Glutamatergic neuron (in vitro differentiated cells): ENCODE measurements at places on chromosomes 11 and 22. TPM values are rescaled to one million over a fixed set of nuclear protein-coding genes. Genes with fewer than 3 reads are reported as not detected.
A peak's percentile ranks its signal among the peaks of the same experiment; 100 is the strongest.

DNA sequence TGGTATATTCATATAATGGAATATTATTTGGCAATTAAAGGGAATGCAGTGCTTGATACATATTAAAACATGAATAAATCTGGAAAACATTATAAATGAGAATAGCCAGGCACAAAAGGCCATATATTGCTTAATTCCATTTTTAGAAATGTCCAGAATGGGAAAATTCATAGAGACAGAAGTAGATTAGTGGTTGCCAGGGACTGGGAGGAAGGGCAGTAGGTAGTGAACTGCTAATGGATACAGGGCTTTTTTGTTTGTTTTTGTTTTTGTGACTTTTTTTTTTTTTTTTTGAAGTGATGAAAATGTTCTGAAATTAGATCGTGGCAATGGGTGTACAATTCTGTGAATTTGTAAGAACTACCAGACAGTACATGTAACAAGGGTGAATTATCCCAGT is 86.1 kb downstream of the YAP1 start:
- no peak overlapping the region for H3K4me3 ChIP-seq
- no peaks in the 10 kb centered on the region for H3K4me1 ChIP-seq
- H3K36me3 ChIP-seq: no peaks in the 10 kb centered on the region
- H3K27ac ChIP-seq: no peak overlapping the region

DNA sequence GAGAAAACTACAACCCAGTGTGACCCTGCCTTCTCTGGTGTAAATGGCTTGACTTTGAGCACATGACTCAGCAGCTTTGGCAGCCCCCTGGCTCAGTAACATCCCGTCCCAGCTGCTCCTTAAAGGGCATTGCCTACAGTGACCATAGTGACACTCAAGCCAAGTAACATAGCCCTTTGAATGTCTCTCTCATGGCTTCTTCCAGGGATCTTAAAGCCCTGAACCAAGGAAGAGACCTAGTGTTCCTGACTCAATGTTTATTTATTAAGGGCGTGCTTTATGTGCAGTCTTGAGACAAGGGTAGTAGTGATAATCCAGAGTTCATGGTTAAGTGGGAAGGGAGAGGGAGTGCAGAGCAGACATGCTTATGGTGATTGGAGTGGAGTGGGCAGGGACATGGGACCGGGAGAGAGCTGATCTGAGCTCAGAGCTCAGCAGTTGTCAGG is 125.7 kb downstream of the PARVA start:
- no peaks in the 10 kb centered on the region for H3K36me3 ChIP-seq
- H3K4me3 ChIP-seq: no peak overlapping the region
- H3K27me3 ChIP-seq: peaks cover 2% of the 10 kb centered on the region
- no peak overlapping the region for H3K27ac ChIP-seq
- peaks cover 30% of the 10 kb centered on the region for H3K4me1 ChIP-seq
- no peak for DNase-seq

DNA sequence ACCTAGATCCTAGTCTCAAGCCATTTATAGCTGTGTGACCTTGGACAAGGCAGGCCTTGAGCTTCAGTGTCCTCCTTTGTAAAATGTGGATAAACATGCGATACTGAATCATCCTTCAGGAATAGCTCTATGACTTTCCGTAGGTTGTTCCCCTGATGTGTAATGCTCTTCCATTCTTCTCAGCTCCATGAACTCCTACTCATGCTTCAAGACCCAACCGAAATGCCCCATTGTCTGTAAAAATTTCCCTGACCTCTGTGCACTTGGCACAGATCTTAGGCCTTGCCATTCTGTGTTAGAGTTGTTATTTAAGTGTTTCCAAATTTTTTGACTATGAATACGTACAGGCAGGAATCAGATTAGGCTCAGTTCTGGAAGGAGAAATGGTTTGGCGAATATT is 3.3 kb upstream of the BEST1 start:
- no peak overlapping the region for H3K4me3 ChIP-seq
- DNase-seq: no peak
- no peak overlapping the region for H3K27ac ChIP-seq
- H3K36me3 ChIP-seq: no peaks in the 10 kb centered on the region
- H3K4me1 ChIP-seq: peaks cover 16% of the 10 kb centered on the region
- H3K27me3 ChIP-seq: peaks cover 6% of the 10 kb centered on the region

GRCh38 chr22:41028841-41029240 is 63.6 kb upstream of the EP300 start:
- no peaks in the 10 kb centered on the region for H3K36me3 ChIP-seq
- H3K27ac ChIP-seq: no peak overlapping the region
- peaks cover 4% of the 10 kb centered on the region for H3K27me3 ChIP-seq
- DNase-seq: no peak
- no peak overlapping the region for H3K4me3 ChIP-seq

GRCh38 chr11:114115451-114115928 is 56.0 kb downstream of the ZBTB16 start:
- H3K4me1 ChIP-seq: peaks cover 2% of the 10 kb centered on the region
- DNase-seq: no peak
- H3K27me3 ChIP-seq: no peaks in the 10 kb centered on the region

DNA sequence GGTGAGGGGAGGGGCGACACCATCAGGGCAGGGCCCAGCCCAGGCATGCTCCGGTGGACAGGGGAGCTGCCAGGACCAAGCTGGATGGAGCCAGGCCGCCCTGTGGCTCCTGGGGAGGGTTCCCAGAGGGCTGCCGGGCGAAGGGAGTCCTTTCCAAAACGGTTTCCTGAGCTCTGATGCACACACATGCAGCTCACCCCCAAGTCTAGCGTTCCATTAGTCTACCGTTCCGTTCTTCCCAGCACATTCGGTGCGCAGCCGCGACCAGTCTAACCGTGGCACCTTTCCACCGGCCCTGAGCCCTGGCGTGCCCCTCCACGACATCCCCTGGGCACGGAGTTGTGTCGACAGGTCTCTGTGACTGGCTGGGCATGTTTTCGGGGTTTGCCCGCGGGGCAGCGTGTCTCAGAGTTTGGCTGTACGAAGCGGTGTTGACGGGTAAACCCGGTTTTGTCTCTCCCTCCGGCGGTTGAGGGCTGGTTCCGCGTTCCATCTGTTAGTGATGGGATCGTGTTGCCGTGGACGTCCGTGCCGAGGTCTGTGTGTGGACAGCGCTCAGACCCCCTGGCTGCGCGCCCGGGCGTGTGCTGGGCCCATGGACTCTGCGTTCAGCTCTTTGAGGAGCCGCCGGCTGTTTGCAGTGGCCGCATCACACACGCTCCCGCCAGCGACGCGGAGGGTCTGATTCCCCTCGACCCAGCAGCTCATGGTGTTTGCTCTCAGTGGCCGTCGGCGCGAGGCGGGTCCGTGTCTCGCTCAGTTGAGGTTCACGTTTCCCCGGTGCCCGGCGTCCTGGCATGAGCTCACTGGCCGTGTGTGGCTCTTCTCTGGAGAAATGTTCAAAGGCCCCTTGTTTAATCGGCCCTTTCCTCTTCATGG is 121.2 kb downstream of the IGLL1 start:
- no peak overlapping the region for H3K4me3 ChIP-seq
- no peak for DNase-seq
- peaks cover 30% of the 10 kb centered on the region for H3K4me1 ChIP-seq
- H3K27me3 ChIP-seq: peaks cover 1% of the 10 kb centered on the region

DNA sequence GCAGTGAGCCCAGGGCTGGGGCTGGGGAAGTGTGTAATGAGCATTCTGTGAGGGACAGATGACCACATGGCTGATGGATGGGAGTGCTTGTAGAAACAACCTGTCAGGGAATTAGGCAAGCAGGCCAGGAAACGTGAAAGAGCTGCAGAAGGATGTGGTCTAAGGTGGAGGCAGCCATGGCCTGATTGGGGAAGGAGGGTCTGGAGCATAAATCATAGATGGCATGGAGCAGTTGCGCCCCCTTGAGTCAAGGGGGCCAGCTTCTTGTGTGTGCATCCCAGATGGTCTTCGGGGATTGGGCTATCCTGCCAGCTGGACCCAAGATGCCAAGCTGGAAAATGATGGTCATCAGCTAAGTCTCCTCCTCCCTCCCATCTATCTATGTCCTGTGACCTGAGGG is 119.4 kb upstream of the CLPB start:
- H3K4me3 ChIP-seq: no peak overlapping the region
- H3K27me3 ChIP-seq: peaks cover 7% of the 10 kb centered on the region
- H3K27ac ChIP-seq: no peak overlapping the region
- H3K4me1 ChIP-seq: no peaks in the 10 kb centered on the region

Gene GAB2
- 87.9 TPM for total RNA-seq

GRCh38 chr11:20238712-20239111 is 78.4 kb upstream of the DBX1 start:
- H3K27ac ChIP-seq: no peak overlapping the region
- H3K36me3 ChIP-seq: peaks cover 20% of the 10 kb centered on the region
- no peak overlapping the region for H3K4me3 ChIP-seq
- no peak for DNase-seq
- peaks cover 2% of the 10 kb centered on the region for H3K27me3 ChIP-seq

Gene NXPE1
- total RNA-seq: not detected

DNA sequence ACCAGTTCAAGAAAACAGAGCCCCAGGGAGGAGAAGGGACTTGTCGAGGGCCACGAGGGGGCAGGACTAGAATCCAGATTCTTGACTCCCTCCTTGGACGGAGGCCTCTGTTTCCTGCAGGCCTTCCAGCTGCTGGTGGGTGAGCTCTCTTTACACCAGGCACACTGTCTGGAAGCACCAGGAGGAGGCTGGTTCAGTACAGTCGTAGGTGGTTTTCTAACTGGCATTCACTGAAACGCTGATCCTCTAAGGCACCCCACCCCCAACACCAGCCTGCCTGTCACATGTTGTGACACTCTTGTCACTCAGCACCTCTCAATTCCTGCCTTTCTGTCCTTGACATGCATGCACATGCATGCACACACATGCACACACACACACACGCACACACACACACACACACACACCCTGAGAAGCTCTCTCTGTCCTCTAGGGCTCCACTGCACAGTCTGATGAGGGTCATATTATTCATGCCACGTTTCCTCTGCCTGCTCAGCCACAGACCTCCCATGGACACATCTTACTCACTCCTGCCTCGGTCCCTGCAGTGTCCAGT is 751 bp downstream of the MS4A10 start:
- H3K36me3 ChIP-seq: no peaks in the 10 kb centered on the region
- peaks cover 6% of the 10 kb centered on the region for H3K4me1 ChIP-seq
- DNase-seq: no peak
- peak overlapping the region; percentile 13 for H3K4me3 ChIP-seq

DNA sequence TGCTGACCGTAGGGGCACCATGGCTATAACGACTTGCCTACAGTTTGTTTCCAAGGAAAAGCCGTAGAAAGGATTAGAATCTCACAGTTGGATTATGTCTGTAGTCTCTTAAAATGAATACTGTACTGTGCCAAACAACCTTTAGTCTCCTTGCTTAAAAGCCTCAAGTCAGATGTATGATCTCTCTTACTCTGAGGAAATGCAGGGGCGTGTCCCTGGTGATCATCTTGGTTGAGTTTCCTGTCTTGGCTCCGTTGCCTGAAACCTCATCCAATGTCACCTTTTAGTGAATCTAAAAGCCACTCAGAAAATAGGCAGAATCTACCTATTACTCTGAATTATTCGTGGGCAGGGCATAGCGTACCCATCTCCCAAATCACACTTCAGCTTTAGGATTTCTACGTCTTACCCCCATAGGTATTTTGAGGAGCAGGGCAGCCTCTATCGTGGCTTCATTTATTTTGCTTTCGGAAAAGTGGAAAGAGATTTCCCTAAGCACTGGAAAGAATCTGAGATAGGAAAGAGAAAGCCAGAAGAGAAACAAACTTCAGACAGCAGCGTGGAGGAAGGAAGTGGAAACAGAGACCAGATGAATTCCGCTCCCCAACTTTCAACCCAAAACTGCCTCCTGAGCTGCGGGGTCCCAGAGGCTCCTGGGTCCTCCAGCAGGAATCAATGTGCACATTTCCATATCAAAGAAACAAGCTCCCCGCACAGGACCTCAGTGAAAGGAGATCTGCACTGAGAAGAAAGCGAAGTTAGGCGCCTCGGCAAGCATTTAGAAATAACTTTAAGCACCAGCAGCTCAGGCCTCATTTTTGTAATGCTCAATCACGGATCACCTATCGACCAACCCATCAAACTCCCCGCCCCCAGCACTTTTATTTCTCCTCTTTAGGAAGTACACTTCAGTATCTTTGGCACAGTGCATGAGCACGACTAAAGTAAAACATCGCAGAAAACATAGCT is 245.8 kb downstream of the ETS1 start:
- H3K27me3 ChIP-seq: no peaks in the 10 kb centered on the region
- DNase-seq: no peak
- no peak overlapping the region for H3K27ac ChIP-seq
- no peak overlapping the region for H3K4me3 ChIP-seq
- no peaks in the 10 kb centered on the region for H3K36me3 ChIP-seq

- no peak overlapping the region for H3K4me3 ChIP-seq
- no peaks in the 10 kb centered on the region for H3K27me3 ChIP-seq
- no peak for DNase-seq
- H3K36me3 ChIP-seq: no peaks in the 10 kb centered on the region
Measured at GRCh38 chr11:107696140-107696539, 15.7 kb downstream of the SLN start.

GRCh38 chr11:60927061-60927592 is 2.9 kb downstream of the TMEM132A start:
- H3K4me3 ChIP-seq: peak overlapping the region; percentile 98
- no peak overlapping the region for H3K27ac ChIP-seq
- DNase-seq: no peak
- peaks cover 24% of the 10 kb centered on the region for H3K4me1 ChIP-seq
- H3K36me3 ChIP-seq: peaks cover 8% of the 10 kb centered on the region
- H3K27me3 ChIP-seq: peaks cover 11% of the 10 kb centered on the region

Gene NPTXR
- 9.2 TPM for total RNA-seq

- no peak overlapping the region for H3K4me3 ChIP-seq
- no peaks in the 10 kb centered on the region for H3K4me1 ChIP-seq
- DNase-seq: no peak
- H3K27me3 ChIP-seq: peaks cover 3% of the 10 kb centered on the region
- H3K27ac ChIP-seq: no peak overlapping the region
- H3K36me3 ChIP-seq: no peaks in the 10 kb centered on the region
Measured at GRCh38 chr11:88178191-88178590, 2.9 kb upstream of the RAB38 start.

DNA sequence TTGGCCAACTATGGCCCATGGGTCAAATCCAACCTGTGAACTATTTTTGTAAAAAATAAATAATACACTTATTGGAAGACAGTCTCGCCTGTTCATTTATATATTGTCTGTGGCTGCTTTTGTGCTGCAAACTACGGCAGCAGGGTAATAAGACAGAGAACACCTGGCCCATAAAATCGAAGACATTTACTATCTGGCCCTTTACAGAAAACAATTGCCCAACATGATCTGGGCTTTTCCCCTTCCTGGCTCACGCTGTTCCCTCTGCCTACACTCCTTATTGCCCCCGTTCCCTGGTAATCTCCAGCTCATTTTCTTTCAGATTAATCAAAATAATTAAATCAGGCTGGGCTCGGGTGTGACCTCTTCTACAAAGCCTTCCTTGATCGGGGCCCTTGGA is 5.6 kb downstream of the PLAAT2 start:
- H3K36me3 ChIP-seq: no peaks in the 10 kb centered on the region
- peaks cover 1% of the 10 kb centered on the region for H3K27me3 ChIP-seq
- peaks cover 3% of the 10 kb centered on the region for H3K4me1 ChIP-seq
- no peak overlapping the region for H3K4me3 ChIP-seq
- no peak overlapping the region for H3K27ac ChIP-seq
- no peak for DNase-seq

- peaks cover 5% of the 10 kb centered on the region for H3K36me3 ChIP-seq
- no peak for DNase-seq
- H3K4me3 ChIP-seq: no peak overlapping the region
- peaks cover 2% of the 10 kb centered on the region for H3K27me3 ChIP-seq
- H3K4me1 ChIP-seq: peaks cover 3% of the 10 kb centered on the region
Measured at GRCh38 chr11:22715971-22716370, 49.6 kb downstream of the GAS2 start.

- no peak overlapping the region for H3K27ac ChIP-seq
- no peaks in the 10 kb centered on the region for H3K27me3 ChIP-seq
- H3K4me1 ChIP-seq: no peaks in the 10 kb centered on the region
- no peak overlapping the region for H3K4me3 ChIP-seq
- no peak for DNase-seq
Measured at GRCh38 chr11:118411530-118411929, 10.1 kb downstream of the ATP5MG start.
